Adipocyte (in vitro differentiated cells): ENCODE measurements at places on chromosomes 2 and 18.
A peak's percentile ranks its signal among the peaks of the same experiment; 100 is the strongest.

- DNase-seq: no peak
Observed at GRCh38 chr2:60759654-60760053, 3.6 kb downstream of the PAPOLG start.

DNA sequence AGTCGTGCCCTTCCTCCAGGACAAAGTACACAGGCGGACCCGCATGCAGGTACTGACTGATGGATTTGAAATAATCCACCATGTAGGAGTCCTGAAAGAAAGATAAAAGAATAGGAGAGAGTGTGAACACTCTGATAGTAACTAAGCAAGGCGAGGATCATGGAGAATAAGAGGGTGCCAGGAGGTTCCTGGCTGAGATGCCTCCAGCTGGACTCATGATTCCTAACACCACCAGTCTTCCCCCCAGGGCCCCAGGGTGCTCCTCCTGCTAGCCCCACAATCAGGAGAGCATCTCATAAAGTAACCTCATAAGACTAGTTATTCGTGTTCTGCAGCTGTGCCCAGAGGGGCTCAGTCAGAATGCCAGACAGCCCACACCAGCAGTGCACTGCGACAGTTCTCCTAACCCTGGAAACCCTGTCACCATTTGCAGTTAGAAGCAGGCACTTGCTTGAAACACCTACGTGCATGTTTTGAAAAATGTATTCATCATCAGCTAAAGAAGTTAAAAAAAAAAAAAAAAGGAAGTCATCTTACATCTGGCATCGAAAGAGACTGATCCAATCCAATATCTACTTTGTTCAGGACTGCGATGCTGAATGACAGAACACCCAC lies 36.7 kb downstream of the RMC1 start:
- no peak for DNase-seq

GRCh38 chr2:8501061-8501720 lies 180.7 kb upstream of the ID2 start:
- DNase-seq: no peak

- no peak for DNase-seq
Observed at GRCh38 chr2:200665626-200666453, 80.0 kb downstream of the AOX1 start.

DNA sequence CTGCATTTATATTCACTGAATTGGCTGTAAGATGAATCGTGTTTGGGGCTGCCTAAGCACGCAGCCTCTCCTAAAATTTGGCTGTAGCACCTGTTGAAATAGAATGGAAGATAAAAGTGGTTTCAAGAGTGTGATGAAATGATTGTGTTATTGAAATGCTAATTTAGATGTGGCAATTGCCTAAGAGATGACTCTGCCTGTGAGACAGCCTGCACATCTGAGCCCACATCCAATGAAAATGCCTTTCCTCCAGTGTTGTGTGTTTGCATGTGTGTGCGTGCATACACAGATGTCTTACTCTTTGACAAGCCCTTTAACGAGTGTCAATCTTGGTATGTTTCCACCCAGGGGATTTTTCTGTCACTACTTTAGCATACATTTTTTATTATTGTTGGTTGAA lies 346.9 kb downstream of the MEIS1 start:
- no peak for DNase-seq

GRCh38 chr18:41966943-41967342 lies 11.9 kb downstream of the PIK3C3 start:
- DNase-seq: no peak

GRCh38 chr2:104885119-104885782 lies 31.3 kb downstream of the POU3F3 start:
- DNase-seq: no peak

DNA sequence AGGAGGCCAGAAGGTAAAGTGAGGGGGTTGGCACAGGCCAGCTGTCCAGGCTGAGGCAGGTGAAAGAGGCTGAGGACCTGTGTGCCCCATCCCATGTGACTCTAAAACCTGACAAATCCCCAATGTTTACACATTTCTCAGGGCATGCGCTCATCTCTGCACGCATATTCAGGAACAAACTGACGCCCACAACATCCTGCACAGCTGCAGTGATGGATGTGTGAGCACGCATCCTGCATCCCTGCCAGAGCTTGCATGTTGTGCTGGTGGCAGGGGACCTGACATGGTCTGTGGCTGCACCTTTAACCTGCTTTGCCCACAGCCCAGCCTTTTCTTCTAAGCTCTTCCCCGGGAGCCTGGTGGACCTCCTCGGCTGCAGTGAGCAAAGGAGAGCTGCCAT lies 83.1 kb downstream of the FBXO15 start:
- DNase-seq: no peak

GRCh38 chr2:101432411-101433181 lies 42.3 kb downstream of the RFX8 start:
- DNase-seq: no peak

GRCh38 chr2:44459739-44460138 lies 98.0 kb downstream of the CAMKMT start:
- DNase-seq: no peak

GRCh38 chr18:67359873-67360838 lies 156.4 kb downstream of the DSEL start:
- DNase-seq: peak; percentile 98

DNA sequence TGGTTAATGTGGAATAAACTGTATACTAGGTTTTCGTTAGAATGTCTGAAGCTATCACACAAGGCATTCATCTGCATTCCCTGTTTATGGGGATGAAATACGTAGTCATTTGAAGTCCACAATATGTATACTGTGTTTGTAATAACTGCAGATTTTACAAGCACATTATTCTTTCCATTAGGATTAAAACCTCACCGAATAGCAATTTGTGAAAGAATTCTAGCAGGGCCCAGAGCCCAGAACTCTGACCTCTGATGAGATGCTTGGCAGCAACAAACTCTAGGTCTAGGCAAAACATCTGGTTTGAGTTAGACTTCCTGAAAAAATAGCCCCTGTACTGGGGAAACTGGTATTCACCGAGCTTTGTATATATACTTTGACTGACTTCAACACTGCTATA lies 158.2 kb downstream of the SRBD1 start:
- peak; percentile 82 for DNase-seq

- DNase-seq: peak; percentile 24
Observed at GRCh38 chr2:52526735-52527134, 1240.9 kb upstream of the CHAC2 start.

DNA sequence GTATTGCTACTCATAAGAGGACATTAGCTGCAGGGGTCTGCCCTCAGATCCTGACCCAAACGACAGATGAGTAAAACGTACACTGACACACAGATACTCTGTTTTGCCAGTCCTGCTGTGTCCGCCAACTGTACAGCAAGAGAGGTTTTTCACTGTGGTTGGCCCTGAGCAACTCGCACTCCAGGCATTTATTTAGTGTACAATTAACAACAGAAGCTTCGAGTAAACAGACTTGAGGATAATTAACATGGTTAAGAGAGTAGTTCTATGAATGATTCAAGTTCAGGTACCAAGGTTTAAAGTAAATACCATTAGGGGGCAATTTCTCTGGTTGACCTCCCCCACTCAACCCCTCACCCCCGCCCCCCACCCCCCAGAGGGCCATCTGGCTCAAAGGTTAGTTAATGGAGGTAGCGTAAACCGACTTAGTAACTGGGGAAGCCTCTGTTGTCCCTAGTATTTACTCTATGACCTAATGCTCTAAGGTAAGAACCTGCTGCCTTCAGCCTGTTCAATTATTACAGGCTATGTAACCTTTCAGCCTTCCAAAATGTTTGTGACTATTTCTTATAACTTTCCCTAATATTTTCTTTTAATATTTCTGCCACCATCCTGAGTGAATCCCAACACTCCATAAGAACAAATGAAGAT lies 103.9 kb upstream of the XIRP2 start:
- no peak for DNase-seq

DNA sequence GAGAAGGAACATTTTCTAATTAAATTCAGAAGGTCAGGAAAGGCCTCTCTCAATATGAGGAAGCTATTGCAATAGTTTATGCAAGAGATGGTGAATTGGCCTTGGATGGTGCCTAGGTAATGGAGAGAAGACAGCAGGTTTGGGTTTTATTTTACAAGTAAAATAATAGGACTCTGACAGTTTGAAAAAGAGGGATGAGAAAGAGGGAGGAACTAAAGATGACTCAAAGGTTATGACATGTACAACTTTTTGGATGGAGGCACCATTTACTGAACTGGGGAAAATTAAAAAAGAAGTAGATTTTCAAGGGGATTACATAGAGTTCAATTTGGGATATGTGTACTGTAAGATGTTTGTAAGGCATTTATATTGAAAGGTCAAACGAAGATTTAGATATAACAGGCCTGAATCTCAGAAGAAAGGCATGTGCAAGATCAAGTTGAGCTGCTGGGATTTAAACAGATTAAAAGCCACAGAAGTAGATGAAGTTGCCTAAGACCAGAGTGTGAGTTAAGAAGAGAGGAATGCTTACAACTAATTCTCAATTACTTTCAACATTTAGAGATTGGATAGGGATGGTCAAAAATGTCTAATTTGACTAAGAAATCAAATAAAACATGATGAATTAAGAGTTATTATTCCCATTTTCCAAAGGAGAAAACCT lies 12.3 kb upstream of the ASNSD1 start:
- peak; percentile 65 for DNase-seq

DNA sequence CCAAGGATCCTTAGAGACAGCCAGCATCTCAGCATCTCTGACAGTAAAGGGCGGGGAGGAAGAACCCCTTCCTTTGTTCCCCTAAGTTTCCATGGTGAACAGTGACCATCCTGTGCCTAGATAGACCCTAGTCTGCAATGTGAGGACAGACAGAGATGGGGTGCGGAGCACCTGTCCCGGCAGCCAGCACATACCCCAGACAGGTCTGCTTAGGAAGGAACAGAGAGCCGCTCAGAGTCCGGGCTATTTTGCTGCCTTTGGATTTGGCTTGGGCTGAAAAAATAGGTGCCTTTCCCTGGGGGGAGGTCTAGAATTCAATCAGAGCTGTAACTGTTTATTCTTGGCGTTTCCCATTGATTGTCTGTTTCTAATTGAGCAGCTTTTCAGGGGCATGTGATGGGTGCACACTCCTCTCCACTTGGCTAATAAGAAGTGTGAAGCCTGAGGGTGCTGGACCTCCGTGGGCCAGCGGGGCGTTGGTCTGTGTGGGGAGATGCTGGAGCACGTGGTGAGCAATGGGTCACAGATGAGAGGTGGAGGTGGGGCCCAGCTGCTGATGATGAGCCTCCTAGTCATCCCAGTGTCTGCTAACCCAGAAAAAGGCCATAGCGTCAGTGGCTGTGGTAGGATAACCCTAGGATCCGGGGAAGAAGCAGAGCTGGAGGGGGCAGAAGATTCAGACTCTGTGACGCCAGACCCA lies 236.8 kb downstream of the SEPTIN10 start:
- no peak for DNase-seq

DNA sequence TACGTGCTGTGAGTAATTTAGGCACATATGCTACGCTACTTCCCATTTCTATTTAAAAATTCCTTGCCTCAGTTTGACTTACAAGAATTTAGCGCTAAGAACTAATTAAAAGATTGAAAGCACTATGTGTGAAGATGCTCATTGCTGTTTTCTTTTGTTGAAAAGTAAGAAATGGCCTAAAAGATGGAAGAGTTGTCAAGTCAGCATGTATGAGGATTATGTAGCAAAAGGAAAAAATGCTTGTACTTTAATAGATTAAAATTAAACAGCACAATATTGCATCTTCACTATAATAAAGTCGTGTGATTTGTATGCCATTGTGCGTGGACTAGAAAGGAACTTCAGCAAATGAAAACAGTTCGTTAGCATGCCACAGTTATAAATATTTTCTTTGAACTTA lies 77.0 kb downstream of the COX7A2L start:
- no peak for DNase-seq

- no peak for DNase-seq
Observed at GRCh38 chr2:223538920-223539440, 63.2 kb downstream of the SCG2 start.

- peak; percentile 90 for DNase-seq
Observed at GRCh38 chr2:196234672-196235071, 63.3 kb upstream of the STK17B start.

DNA sequence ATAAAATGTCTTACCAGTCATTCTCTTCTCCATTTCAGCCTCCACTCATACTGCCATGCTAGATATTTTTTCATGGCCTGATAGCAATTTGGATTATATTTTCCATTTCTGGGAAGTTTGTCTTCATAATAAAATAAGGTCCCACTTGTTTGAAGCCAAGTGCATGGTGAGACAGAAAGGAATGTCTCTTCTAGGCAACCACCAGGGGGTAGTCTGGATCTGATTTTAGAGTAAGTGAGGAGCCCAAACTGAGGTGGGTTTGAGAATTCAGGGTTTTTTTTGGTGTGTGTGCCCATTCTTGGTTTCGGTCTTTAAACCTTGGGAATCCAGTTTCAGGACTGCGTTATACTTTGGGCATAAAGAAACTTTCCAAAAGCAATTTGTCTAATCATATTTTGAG lies 315.5 kb downstream of the RPRM start:
- no peak for DNase-seq

GRCh38 chr2:175937216-175937615 lies 64.9 kb downstream of the LNPK start:
- no peak for DNase-seq

DNA sequence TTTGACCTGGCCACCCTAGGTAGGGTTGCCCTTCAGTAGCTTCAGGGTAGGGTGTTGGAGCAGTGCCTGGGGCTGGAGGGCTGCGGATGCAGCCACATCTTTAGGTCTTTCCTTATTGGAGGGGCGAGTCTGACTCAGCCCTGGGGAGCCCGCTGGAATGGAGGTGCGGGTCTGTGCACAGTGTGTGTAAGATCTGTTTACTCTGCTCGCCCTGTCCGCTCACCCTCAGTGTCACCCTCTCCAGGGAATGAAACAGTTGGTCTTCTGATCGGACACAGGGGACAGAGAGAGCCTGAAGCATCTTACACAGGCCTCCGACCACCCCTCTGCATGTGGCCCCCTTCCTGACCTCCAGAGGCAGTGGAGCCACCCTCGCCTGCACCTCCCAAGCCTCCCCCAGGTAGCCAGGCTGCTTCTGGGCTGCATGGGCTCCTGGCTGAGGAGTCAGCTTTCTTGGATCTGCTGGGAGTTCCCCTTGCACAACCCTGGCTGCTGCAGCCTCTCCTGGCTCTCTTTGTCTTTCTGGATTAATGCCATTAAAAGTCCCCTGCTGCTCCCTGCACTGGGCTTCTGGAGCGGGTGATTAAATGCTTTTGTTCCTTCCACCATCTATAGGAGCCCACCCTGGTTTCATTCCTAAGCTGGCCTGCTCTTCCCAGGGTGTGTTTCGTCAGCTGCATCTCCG lies 82.6 kb downstream of the ASB1 start:
- peak; percentile 23 for DNase-seq

- no peak for DNase-seq
Observed at GRCh38 chr2:47509250-47509649, 106.3 kb downstream of the MSH2 start.

- no peak for DNase-seq
Observed at GRCh38 chr2:145043399-145043834, 523.5 kb upstream of the ZEB2 start.

GRCh38 chr2:99458529-99458928 lies 31.3 kb downstream of the REV1 start:
- no peak for DNase-seq

DNA sequence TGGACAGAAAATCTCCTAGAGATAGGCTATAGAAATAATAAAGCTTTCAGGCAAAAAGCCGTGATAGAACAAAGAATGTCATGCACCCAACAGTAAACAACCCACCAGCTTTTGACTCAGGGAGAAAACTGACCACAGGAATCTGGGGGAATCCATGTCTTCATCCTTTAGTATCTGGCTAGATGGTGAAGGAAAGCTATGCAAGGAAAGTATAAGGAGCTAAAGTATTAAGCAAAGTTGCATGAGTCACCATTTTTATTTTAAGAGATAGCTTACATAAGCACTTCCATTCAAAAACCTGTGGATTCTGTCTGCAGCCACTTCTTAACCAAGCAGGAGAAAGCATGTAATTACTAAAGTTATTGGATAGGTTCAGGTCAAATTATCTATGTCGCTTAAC lies 363.8 kb downstream of the LRP1B start:
- DNase-seq: peak; percentile 71
